ENCODE measurements at places on chromosomes 12 and 14.

DNA sequence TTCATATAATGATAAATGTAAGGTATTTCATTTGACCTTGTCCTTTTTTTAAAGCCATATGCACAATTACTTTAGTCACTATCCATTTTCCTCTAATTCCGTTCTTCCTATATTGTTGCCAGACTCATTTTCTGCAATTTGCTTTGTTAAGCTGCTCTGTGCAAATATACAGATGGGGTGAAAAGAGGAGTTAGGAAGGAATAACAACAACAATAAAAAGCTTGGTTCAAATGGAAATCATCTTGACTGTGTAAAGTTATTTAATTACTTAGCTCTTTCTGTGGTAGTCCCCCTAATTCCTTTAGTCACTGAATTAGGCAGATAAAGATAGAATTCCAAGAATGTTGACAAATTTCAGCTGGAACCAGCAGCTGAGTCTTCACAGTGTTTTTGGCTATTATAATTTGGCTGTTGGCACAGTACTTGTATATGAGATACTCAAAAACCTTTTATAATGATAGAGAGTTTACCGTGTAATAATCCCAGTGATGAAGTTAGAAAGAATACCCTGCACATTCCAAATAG, 838.0 kb downstream of the RPS29 start:
- DNase-seq: no peak

DNA sequence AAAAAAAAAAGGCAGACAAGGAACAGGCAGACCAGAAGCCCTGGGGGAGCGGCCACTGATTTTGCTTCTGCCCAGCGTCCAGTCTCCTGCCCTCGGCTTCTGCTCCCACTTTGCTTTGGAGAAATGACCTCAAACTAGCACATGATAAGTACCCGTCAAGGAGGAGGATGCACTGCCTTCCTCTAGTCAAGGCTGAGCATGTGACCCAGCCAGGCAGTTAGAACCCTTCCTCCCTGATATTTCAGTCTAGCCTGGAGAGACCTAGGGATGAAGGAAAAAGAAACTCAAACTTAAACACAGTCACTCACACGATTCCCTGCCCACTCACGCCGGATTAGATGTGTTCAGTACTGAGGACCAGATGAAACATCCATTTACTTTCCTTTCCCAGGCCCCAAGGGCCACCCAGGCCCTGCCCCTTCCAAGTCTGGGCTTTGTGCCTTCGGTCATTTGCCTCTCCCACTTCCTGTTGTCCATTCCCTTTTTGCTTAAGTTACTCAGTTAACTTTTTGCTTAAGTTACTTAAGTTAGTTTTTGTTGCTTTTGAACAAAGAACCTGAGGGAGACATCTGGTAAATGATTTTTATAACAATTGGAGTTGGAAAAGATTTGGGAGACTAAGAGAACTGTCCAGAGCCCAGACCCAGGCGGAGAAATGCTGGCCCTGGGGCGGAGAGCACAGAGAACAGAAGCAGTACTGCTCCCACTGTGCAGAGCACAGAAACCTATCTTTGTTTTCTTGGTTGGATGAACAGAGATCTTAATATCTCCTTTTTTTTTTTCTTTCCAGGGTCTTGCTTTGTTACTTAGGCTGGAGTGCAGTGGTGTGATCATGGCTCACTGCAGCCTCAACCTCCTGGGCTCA, 23.0 kb upstream of the TTC7B start:
- DNase-seq: no peak

DNA sequence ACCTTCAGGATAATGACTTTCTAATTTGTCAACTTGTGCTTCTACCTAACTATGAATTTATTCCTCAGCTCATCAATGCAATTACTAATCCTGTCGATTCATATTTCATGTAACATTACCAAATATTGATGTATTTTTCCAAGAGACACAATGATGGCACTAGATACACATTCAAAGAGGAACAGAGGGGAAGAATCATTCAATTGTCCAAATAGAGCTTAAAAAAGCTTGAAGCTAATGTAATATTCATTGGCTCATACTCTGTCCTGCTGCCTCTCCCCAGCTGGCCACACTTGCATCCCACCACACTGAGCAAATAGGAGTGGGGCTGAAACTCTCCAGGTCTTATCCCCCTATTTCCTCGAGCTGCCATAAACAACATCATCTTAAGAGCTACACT, 9.3 kb downstream of the TESPA1 start:
- no peak for DNase-seq

DNA sequence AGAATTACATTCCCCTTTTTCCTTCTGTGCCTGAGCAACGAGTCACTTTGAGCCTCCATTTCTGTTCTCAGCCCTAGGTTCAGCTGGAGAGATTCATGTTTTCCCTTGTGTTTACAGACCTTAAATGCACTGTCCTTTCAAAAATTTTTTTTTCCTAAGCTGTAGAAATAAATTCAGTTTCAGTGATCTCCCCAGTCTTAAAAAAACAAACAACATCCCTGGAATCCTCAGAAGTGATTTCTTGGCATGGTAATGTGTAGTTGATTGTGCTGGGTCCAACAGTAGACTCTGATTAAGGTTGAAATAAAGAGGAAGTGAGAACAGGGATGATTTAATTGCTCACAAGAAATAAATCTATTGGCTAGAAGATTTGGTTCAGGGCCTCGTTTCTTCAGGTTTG, 89.3 kb downstream of the NTN4 start:
- DNase-seq: no peak

- DNase-seq: no peak
Observed at GRCh38 chr12:15599266-15600037, 189.7 kb downstream of the EPS8 start.

DNA sequence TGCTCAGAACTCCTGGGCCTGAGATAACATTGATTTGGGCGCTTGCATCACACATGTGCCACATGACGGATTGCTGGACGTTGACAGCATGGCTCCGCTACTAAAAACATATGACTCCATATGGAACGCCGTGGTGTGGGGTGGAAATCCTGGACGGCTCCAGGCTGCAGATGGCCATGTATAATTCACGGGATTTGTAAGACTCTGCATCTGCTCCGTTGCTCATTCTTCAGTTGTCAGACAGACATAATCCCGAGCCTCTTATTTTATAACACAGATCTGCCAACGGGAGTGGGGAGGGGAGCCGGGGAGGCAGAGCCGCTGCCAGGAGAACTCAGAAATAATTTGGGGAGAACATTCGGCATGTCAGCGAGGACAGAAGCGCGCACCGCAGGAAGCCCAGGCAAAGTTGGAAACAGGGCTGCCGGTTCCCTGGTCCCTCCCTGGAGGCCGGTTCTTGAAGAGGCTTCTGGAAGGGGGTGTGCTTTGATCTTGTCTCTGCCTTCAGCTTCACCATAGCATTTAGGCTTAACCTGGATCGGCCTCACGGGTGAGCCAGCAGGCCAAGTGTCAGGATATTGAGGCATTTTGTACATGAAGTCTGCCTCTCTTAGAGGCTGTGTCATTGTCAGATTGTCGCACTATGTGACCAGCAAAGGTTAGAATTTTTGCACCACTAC, 45.8 kb upstream of the MYL2 start:
- no peak for DNase-seq

GRCh38 chr12:26612203-26612602, 220.8 kb downstream of the ITPR2 start:
- DNase-seq: no peak

DNA sequence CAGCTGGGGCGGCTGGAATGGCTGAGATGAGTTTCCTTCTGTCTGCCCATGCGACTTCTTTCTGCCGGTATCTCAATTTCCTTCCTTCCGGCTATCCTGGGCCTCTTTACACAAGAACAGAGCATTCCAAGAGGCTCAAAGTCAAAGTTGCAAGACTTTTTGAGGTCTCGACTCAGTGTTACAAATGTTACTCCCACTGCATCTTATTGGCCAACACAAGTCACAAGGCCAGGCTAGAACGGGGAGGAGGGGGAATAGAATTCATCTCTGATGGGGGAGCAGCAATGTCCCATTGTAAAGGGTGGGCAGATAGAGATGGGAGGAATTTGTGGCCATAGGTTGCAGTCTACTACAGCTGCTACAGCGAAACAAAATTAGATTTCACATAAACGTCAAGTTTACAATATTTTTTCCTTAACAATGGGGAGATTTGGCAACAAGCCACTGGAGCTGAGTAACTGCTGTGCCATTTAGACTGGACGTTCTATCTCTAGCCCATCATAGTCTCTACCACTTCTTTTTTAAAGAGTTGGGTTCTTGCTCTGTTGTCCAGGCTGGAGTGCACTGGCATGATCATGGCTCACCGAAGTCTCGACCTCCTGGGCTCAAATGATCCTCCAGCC, 9.5 kb upstream of the NYNRIN start:
- no peak for DNase-seq

DNA sequence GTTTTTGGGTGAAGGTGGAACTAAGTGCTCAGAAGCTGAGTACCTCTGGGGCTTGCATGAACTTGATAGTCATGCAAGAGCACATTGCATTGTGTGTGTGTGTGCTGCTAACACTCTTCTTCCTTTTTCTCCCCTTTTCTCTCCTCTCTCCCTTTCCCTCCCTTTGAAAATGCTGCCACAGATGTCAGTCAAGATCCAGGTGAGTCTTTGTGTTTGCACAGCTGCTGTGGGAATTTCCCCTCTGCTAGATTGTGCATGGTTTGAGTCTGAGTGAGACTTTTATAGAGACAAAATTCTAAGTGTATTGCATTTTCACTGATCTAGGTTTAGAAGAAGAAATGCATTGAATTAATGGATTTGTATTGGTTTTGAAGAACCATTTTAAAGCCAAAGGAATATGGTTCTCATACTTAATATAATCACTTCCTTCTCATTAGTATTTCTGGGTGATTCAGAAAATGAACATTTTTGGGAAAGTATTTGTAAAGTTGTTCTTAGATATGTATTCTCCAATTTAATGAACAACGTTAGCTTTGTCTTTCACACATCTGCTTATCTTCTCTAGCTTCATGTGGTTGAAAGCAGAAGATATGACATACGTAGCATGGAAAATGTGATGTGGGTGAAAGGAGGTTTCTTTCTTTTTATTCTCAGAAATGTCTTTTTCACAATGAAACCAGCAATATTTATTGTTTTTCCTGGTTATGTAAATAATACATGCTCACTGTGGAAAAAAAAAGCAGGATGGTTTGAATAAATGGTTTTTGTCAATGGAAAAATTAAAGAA, 108.5 kb downstream of the NRXN3 start:
- DNase-seq: no peak

GRCh38 chr12:44117337-44117736, 281.5 kb downstream of the TMEM117 start:
- DNase-seq: no peak
